Stimulated activated CD4-positive, alpha-beta T cell treated with anti-CD3 and anti-CD28 coated beads, Interleukin-15, amount 100 ng/mL, for 1 hour (primary cell): ENCODE measurements at places on chromosomes 11 and 22.
A peak's percentile ranks its signal among the peaks of the same experiment; 100 is the strongest.

DNA sequence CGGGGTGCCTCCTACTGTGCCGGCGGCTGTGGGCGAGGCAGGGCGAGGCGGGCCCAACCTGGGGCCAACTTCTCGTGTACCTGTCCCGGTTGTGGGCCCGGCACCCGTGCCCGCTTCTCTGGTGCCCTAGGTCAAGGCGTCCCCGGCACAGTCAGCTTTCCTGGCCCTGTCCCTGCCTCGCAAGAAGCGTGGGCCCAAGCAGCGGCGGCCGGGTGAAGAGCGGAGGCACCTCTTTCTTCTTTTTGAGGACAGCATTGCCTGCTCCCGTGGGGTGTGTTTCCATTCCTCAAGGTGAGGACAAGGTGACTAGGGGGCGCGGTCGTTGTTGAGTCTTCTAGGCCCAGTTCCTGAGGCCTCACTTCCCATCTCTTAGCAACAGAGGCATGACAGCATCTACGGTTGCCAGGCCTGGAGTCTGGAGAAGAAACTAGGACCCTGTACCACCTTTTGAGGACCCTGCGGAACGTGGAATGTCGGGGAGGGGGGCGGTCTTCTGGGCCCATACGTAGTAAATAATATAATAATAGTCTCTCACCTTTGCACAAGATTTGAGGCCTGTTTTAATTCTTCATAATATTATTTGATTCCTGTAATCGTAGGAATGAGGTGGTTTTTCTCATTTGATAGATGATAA lies 418 bp downstream of the ACO2 start:
- no peak for DNase-seq

DNA sequence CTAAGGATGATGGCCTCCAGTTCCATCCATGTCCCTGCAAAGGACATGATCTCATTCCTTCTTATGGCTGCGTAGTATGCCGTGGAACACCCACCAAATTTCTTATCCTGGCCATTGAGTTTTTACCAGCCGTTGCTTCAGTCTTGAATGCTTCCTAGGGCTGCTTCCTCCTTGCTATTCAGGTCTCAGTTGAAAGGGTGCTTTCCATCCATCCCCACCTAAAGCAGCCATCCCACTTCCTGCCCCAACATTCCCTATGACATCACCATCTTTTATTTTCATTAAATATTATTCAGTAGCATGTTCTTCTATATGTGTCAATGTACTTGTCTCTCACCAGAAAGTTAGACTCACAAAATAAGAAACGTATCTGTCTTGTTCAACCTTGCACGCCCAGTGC lies 40.7 kb upstream of the SLN start:
- no peak for DNase-seq

- no peak for DNase-seq
Observed at GRCh38 chr11:12079726-12080556, 30.4 kb upstream of the MICAL2 start.

- no peak for DNase-seq
Observed at GRCh38 chr11:116600930-116601329, 171.9 kb downstream of the BUD13 start.

DNA sequence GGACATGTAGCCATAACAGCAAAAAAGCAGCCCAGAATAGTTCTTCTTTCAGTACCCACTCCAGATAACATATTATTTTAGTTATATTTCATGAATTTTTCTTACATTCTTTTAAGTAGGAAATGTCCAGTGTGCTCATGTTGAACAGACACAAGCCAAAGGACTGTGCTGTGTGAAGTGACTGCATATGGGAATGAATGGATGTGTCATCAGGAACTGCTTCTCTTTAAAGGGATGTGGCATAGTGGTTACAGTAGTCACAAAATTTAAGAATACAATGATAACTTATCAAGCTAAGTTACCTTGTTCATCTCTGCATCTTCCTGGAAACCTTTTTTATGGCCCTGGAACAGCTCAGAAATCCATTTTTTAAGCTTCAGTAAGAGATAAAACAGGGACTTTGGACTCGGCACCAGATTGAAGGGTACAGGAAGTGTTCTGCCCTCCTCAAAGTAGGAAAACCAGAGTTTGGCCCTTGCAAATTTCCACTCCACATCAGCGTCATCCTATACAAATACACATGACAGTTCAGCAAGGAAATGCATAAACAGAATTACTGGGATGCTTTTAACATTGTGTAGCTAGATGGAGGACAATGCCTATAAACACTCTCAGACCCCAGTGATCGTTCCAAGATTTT lies 112.8 kb downstream of the TRPC6 start:
- no peak for DNase-seq

- DNase-seq, result no peak
Observed at GRCh38 chr22:38347944-38348750, 30.9 kb upstream of the CSNK1E start.

DNA sequence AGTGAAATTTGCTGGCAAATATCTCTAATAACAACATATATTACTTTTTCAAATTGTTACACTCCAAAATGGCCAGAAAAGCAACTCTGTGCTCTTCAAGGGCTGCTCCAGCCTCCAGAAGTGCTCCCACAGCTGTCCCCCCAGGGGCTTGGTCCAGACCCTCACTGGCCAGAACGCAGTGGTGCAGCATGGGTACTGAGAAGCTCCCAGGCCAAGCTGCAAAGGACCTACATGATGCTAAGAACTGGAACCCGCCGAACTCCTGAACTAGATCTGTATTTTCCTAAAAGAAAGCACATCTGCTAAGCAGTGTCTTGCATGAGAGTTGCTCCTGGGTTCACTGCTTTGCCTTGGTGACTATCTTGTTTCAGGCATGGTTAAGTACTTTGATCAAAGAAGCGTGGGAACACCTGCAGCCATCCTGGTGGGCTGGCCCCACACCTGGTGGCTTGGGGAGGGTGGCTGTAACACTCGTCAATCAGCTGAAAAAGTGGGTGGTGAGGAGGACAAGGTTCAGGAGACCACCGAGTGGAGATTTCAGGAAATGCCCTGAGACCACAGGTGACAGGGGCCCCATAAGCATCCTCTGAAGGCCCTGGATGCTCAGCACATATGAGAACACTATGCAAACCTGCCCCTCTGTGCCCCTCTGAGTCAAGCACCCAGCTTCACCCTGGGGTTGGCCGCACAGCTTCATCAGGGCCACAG lies 72.7 kb upstream of the PITPNB start:
- DNase-seq, result no peak

GRCh38 chr22:20968281-20968977 lies 1.4 kb downstream of the AIFM3 start:
- DNase-seq, result no peak

DNA sequence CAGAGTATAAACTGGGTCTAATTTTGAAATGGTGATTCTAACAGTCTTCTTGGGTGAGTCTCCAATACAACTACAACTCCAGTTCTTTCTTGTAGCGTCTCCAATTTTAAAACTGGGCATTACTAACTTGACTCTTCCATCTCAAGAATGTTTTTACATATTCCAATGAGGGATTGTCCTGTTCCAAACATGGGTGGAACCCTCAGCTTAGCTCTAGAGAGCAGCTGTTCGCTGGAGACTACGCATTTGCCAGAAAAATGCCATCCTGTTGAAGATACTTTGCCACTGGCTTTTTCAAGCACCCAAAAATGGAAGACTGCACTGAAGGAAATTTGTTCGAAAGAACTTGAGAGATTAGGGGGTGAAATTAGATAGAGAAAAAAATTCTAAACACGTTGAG lies 870.0 kb downstream of the NTM start:
- no peak for DNase-seq

GRCh38 chr11:73287400-73288101 lies 15.4 kb downstream of the P2RY6 start:
- DNase-seq, result no peak

- DNase-seq, result no peak
Observed at GRCh38 chr22:46429325-46429853, 93.9 kb downstream of the TRMU start.

DNA sequence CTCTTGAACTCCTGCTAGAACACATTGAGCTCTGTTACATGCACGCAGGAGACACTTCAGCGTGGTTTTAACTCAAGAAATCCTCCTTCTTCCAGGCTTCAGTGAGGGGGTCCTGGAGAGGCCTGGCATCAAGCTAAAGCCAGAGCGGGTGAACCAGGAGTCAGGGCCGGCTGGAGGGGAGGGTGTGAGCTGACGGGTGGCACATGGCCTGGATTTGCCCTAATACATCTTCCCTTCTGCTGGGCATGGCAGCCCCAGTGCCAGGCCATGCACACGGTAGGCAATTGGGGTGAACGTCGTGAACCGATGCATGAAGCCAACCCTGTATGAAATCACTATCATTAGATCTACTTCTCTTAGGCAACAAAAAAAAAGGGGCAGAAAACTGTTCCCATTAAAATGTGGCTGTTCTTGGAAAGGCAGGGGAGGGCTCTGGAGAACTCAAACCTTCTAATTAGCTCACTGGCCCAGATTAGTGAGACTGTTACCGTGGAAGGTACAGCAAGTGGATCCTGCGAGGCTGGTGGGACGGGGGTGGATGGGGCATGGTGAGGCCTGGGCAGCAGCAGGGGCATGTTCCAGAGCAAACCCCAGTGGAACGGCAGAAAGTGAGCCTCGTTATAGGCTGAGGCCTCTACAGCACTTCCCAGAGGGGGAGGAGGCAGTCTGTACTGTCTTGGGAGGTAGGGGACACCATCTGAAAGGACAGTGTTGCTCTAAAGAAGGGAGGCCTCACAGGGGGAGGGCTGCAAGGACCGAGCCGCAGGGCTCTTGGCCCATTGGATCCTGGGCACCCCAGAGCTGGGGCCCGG lies 10.6 kb downstream of the IFT27 start:
- no peak for DNase-seq

- no peak for DNase-seq
Observed at GRCh38 chr11:64028398-64029115, 7.2 kb upstream of the FLRT1 start.

DNA sequence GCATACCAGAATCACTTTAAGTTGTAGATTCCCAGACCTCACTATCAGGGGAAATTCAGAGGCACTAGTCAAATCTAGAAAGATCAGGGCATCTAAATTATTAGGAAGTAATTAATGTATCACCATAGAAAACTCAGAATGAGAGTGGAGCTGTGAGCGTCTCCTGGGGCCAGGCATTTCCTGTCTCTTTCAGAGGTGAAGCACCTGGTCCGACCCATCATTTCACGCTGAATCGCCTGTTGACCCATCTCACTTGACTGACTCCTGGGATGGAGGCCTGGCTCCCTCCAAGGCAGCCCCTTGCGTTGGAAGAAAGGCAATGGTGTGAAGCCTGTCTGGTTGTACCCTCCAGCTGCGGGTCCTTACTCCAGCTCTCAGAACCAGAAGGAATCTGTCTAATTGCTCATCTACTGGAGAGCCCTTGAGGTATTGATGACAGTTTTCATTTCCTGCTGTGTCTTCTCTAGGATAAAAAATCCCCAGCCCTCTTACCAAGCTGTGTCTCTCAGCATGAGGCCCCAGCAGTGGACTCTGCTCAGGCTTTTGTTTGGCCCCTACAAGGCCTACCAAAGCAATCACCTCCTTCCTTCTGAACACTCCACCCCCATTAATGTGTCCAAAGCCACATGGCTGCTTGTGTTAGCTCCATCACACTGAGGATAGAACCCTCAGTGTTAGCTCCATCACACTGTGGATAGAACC lies 93.2 kb upstream of the SYT13 start:
- no peak for DNase-seq

- DNase-seq, result no peak
Observed at GRCh38 chr11:12330485-12331231, 46.7 kb upstream of the PARVA start.

DNA sequence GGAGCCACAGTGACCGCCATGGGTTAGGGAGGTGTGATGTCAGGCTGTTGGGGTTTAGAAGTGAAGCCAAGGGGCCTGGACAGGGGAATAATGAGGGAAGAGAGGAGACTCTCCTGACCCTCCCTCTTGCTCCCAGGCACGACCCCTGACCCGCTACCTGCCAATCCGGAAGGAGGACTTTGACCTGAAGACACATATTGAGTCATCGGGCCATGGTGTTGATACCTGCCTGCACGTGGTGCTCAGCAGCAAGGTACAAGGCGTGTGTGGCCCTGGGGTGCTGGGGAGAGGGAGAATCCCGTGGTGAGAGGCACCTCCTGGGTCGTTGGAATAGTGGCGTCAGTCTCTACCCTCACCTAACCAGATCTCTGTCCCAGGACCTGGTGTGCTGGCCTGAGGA lies 29.5 kb downstream of the TREH start:
- DNase-seq, result no peak

GRCh38 chr22:19242699-19243098 lies 48.8 kb downstream of the CLTCL1 start:
- DNase-seq, result no peak

GRCh38 chr11:42271306-42271705 lies 811.9 kb upstream of the LRRC4C start:
- DNase-seq, result no peak

- DNase-seq, result no peak
Observed at GRCh38 chr11:66639066-66639813, 737 bp downstream of the RBM4 start.

DNA sequence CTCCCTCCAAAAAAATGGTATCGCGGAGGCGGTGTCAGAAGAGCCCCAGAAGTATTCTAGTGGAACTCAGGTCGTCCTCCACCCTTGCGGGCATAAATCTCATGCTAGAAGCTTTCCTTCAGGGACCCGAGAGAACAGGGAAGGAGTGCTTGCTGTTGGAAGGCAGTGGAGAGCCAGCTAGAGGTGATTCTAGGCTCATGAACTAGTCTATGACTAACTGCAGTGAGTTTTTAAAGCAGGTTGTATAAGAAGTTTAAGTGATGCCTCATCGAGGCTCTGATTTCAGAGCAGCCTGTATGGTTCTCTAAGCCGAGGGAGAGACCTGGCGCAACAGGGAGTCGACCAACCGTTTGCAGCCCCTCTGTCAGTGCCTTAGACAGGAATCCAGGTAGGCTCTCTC lies 85.7 kb downstream of the TBC1D22A start:
- DNase-seq, result no peak

GRCh38 chr11:75204685-75205563 lies 35.6 kb upstream of the TPBGL start:
- peak; percentile 73 for DNase-seq

DNA sequence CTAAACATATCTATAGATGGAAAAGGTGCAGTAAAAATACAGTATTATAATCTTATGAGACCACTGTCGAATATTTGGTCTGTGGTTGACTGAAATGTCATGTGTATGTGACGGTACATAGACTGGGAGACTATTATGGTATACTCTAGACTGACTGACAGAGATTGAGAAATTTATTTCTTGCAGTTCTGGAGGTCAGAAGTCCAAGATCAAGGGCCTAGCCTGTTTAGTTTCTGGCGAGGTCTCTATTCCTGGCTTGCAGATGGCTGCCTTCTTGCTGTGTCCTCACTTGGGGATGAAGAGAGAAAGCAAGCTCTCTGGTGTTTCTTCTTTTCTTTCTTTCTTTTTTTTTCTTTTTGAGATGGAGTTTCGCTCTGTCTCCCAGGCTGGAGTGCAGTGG lies 7.3 kb upstream of the OSBP2 start:
- DNase-seq, result no peak

GRCh38 chr11:124346311-124346955 lies 26.4 kb upstream of the OR8D2 start:
- no peak for DNase-seq

DNA sequence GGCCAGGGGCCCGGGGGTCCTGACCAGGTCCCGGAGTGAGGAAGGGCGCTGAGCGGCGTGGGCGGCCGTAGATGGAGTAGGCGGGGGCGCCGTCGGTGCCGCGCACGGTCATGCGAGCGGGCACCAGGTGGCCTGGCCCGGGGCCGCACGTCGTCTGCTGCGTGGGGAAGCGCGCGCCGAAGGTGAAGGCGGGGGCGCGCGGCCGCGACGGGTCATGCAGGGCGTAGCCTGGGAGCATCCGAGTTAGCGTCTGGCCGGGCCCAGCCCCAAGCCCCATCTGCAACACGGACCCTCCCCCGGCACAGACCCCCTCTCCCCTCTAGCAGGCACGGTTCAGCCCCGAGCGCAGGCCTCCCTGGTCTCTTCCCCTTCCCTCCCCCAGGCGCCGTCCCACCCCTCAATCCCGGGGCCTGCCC lies 1.7 kb upstream of the TYMP start:
- peak; percentile 61 for DNase-seq

GRCh38 chr22:44398856-44399837 lies 86.4 kb upstream of the SHISAL1 start:
- no peak for DNase-seq
